Stimulated activated CD4-positive, alpha-beta T cell treated with anti-CD3 and anti-CD28 coated beads, Interleukin-1b, Interleukin-23, amount 100 ng/mL, for 1 hour (primary cell): ENCODE measurements at places on chromosomes 4 and X.

DNA sequence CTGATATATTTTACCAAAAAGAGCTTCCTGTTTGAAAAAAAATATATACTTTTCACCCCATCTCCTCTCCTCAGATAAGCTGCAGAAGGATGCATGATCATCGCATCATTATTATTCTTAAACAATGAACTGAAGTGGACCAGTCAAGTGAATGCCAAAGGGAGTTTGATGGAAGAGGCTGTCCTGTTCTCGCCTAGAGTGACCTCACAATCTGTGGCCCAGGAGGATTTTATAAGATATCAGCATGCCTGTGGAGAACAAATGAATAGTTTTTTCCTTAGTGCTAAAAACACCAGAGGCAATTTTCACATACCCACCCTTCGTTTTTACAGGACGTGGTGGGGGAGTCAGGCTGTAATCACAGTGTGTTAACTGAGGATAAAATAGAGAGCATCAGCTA, 112.7 kb downstream of the USP46 start:
- DNase-seq = no peak

- DNase-seq = no peak
Measured at GRCh38 chr4:121633653-121634052, 63.1 kb downstream of the ANXA5 start.

GRCh38 chr4:183195534-183195933, 96.5 kb downstream of the WWC2 start:
- no peak for DNase-seq

DNA sequence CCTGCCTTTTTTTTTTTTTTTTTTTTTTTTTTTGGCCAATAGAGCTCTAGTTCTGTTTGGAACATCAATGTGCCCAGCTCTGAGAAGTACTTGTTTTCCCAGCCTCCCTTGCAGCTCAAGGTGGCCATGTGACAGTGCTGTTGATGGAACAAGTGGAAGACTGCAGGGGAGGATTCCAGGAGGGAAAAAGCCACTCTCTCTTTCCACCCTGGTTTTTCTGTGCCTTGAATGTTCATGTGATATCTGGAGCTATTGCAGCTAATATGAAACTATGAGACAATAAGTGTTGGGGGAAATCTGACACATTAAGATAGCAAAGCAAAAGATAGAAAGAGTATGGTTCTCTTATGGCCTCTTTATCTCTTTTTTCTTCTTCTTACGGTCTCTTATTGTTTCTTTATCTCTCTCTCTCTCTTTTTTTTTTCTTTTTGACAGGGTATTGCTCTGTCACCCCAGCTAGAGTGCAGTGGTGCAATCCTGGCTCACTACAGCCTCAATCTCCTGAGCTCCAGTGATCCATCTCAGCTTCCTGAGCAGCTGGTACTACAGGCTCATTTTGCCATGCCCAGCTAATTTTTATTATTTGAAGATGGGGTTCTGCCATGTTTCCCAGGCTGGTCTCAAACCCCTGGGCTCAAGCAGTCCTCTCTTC, 192.0 kb upstream of the LNX1 start:
- no peak for DNase-seq

GRCh38 chrX:110153896-110154295, 151.0 kb downstream of the TMEM164 start:
- no peak for DNase-seq

DNA sequence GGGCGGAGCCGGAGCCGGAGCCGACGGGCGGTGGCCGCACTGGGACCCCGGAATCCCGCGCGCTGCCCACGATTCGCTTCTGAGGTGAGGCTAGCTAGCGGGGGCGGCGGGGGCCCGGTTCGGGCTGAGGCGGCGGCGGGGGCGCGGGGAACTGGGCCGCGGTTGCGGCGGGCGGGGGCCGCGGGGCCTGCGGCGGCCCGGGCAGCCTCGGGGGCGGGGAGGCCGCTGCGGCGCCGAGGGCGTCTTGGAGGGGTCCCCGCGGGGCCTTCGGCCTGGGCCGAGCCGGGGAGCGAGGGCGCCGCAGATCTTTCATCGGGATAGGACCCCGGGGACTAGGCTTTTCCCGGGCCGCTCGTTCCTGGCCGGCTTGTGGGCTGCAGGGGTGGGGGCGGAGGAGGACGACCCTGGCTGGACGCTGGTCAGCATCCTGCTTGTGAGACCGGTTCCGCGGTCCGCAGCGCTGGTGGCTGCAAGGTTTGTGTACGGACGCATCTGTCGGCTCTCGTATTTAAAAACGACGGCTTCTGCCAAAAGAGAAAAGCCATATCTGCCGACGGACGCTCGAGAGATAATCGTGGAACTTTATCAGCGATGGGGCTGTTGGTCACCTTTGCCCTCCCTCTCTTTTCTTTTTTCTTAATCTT, 419 bp downstream of the ADD1 start:
- no peak for DNase-seq

DNA sequence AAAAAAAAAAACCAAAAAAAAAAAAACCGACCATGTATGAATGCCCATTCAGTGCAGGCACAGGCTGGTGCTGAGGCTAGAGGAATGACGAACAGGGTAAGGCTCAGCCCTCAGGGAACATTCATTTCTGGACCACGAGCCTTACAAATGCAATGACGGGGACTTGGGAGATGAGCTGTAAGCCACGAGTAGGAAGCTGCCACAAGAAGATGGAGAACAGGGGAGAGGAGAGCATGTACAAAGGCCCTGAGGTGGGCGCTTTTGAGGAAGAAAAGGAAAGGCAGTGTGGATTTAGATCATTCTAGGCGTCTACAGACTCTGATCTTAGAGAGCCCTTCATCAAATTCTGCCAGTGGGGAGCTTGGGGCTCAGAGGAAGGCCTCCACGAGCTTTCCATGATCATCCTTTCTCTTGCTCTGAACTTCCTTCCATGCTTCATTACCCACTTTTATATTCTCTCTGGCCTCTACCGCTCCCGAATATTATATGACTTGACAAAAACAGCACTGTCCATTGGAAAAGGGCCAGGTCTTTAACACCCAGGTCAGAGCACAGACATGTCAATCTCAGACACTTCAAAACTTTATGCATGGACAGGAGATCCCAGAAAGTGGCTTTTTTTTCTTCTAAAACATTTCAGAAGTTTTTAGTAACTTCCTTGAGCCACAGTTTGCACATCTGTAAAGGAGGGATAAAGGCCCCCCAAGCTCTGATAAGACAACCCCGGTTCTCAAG, 3.3 kb upstream of the ZNF518B start:
- DNase-seq = no peak

- no peak for DNase-seq
Measured at GRCh38 chr4:75514949-75515612, 808 bp downstream of the THAP6 start.

GRCh38 chr4:16442296-16442695, 216.0 kb upstream of the TAPT1 start:
- no peak for DNase-seq

DNA sequence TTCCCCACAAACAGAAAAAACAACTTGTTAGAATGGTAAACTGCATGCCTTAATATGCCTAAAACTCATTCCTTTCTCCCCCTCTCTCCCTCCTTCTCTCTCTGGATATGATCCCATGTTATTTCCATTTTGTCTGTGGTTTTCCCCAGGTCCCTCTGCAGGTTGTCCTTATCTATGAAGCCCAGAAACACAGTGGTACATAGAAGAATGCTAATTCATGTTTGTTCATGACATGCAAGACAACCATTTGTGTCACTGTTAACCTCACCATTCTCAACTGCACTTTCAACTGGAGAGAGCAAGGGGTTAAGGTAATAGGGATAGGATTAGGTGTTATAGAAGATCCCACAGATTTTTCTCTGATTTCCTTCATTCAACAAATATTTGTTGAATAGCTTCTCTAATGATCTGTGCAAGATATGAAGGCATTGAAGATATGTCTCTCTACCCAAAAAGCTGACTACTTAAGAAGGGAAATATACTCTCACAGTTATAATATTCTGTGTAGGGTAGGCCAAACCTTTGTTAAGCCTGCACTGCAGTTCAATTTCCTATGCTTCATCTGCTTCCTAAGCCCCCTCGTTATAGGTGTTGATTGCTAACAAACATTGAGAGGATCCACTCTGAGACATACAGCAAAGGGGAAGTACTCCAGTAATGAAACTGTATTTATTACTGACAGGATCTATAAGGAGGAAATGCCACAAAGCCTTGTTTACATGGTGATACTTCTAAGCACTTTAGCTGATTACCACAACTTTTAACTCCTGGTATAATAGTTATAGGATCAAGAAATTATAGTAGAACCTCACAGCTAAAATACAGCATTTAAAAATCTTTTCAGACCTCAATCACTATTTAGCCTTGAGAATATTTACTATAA, 96.1 kb downstream of the FRYL start:
- DNase-seq = no peak
